CD4-positive, alpha-beta T cell treated with Interleukin-15 for 1 hour (primary cell): ENCODE measurements at places on chromosomes 1 and 21.

DNA sequence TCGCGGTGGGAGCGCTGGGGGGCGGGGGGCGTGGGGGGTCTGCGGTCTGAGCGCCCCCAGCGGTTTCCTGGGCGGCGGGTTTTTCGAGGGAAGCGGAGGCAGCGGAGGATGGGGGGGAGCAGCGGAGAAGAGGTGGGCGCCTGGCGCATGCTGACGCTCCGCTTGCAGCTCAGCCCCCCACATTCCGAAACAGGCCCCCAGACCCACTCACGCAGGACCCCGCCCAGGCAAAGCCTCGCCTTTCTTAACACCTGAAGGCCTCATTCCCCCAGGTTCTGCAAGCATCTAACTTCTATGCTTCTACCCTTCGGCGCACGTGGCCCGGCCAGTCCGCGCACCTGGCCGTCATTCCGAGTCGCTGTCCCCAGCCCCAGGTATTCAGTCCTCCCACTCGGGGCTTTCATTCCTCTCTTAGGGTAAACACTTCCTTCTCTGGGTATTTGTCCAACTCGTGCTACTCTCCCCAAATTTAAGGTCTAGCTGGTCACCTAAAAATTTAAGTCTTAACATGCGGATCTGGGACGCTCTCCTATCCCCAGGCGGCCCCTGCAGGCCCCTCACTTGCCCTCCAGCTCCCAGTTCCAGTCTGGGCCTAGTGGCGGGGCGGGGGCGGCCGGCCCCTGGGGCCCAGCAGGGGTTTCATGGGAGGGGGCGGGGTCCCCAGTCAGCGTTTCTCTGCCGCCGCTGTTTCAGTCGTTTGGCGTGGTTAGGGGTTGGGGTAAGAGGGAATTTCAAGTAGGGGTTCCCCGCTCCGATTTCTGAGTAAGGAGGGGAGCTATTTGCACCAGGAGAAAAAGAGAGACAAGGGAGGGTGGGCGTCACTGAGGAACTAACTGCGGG, 2.8 kb upstream of the ZBTB7B start:
- DNase-seq: no peak

DNA sequence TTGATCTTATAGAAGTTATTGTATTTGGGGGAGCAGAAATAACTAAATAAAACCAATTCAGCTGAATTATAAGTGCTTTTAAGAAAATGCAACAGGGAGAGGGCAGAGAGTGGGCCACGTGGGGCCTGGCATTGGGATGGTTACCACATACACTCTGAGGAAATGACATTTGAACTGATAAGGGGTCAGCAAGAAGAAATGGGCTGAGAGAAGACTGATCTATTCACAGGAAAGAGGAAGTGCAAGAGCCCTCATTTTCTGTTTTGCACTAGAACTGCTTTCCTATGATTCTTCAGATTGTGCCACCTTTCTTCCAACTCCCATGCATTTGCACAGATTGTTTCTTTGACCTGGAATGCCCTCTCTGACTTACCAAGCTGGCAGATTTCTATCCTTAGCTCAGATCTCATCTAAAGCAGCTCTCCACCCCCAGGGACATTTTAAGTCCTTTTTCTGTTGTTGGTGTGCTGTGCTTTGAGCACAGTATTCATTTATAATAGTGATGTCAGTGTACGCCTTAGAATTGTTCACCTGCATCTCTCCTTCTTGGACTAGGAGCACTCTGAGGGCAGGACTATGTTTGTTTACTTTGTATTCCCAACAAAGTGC, 115.9 kb downstream of the FGGY start:
- no peak for DNase-seq

DNA sequence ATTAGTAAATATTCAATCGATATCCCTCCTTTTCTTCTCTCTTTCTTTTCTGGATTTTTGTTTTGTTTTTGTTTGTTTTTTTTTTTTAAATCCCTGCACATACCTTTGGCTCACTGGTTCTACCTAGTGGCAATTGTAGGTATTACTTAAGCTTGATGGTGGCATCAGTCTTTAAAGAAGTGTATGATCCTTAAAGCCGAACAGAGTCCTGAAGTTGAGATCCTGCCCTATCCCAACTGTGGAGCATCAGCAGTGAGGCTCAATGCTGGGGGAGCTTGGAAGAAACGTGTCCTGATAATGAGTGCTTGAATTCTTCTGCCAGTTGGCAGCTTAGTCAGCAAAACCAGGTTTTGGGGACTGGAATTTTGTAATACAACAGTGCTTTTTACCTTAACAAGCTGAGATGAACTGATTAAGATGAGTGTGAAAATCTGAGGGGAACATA, 60.8 kb downstream of the FASLG start:
- DNase-seq: no peak

DNA sequence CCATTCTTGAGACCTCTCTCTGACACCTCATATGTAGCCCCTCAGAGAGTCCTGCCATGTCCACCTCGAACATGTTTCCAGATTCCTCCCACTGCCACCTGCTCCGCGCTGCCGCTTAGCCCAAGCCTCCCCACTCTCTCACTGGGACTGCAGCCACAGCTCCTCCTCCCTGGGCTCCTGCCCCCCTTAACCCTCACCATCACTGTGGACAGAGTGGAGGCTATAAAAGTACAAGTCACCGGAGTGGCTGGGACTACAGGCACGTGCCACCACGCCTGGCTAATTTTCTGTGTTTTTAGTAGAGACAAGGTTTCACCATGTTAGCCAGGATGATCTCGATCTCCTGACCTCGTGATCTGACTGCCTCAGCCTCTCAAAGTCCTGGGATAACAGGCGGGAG, 77.0 kb downstream of the VWA5B1 start:
- DNase-seq: no peak

DNA sequence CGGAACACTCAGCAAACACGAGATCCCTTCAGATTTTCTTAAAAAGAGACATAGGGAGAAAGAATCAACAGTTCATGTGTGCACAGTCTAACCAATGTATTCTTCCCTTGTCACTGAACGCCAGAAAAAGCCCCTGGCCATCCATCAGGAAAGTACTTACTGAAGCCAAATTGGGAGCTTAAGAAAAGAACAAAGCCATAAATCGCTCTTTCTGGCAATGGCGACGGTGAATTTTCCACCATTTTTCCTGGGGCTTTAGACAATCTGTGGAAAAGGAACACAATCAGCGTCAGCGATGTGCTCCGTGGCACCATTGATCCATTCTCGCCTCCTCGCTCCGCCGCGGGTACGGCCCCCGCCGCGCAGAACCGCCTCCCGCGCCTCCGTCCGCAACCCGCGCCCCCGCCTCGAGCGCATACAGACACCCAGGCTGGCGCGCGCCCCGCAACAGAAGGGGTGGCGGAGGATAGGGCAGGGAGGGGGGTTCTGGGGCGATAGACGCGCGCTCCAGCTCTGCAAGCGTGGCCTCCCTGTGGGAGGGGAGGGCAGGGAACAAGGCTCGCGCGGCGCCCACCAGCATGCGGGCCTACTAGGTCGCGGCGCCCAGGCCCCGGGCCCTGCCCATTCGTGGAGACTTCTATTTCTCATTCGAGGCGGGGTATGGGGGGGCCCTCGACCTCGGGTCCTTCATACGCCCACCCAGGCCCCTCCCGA, 440 bp downstream of the PIGP start:
- peak; percentile 85 for DNase-seq

DNA sequence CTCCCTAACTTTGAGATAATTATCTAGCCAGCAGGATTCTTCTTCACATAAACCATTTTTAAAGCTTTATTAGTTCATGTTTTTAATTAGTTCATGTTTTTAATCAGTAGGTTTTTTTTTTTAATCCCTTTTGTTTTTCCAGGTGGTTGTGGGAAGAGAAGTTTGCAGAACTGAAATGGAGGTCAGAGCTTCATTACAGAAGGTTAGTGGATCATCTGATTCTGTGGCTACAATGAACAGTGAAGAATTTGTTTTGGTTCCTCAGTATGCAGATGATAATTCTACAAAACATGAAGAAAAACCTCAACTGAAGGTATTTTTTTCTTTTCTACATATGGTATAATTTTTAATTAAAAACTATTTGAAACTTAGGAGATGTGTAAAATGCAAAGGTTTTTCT, 59.7 kb downstream of the RABGAP1L start:
- no peak for DNase-seq

GRCh38 chr1:171433451-171433850, 51.9 kb upstream of the PRRC2C start:
- no peak for DNase-seq
